ENCODE measurements at places on chromosomes 5 and 9.
A peak's percentile ranks its signal among the peaks of the same experiment; 100 is the strongest.

GRCh38 chr5:4873652-4874051, 266.5 kb upstream of the ADAMTS16 start:
- DNase-seq: no peak

DNA sequence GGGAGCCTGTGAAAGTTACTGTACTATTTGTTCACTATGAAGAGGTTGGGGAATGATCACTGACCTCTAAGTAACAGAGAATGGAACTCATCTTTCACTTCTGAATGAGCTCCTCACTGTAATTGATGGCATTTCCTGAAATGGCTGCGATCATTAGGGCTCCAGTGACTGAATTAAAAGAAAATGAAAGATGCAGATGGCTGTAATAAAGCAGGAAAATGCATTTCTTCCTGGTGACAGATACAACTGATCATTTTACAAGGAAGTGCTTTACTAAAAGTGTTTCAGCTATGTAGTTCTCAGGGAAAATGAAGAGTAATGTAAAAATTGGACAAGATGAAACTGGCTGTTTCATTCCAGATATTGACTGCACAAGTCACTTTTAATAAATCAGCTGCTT, 1200.6 kb upstream of the NUDT12 start:
- DNase-seq: no peak

DNA sequence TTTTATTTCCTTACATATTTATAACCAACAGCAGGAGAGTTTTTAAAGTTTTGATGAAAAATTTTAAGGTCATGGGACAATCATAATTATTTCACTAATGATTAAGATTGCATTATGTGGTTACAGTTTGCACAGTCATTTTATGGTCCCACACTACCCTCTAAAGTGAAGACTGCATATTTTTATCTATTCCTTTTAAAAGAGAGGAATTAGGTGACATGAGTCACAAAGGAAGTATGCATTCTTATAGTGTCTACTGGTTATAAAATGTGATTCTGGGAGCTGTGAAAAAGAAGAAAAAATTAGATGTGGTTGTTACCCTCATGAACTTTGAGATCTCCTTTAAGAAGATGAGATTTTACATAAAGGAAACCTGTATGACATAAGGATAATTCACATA, 87.9 kb upstream of the GRIA1 start:
- DNase-seq: no peak

- peak; percentile 83 for DNase-seq
These were observed 84.6 kb downstream of the DAB2IP start for GRCh38 chr9:121735793-121736770.

GRCh38 chr5:172772112-172772906, 1.3 kb upstream of the DUSP1 start:
- peak; percentile 97 for DNase-seq

- no peak for DNase-seq
These were observed 90.8 kb upstream of the IRX4 start for GRCh38 chr5:1973391-1974013.

GRCh38 chr9:82418334-82418733, 429.8 kb downstream of the SPATA31D1 start:
- DNase-seq: no peak

DNA sequence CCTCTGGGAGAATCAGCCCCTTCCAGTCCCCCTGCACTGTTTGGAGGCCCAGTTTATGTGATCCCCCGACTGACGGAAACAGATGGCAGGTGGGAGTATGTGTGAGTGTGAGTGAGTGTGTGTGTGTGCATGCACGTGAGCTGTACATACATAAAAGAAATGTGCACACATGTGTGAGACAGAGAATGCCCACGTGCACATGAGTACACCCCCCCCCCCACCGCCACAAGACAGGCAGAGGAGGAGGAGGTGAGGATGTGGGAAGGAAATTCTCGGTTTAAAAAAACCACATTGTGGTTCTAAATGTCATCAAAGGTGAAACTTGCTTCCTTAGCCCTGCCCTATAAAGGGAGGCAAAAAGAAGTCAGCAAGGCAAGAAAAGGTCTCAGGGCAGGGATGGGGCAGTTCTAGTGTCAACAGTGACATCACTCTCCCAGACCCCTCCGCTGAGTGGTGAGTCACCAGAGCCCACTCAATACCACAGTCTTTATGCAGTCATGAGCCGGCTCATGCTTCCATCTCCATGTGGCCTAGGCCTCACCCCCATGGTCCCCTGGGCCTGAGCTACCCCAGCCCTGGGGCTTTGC, 79.2 kb upstream of the HSPA9 start:
- DNase-seq: peak; percentile 32

GRCh38 chr9:93154293-93154903, 20.3 kb upstream of the NINJ1 start:
- DNase-seq: no peak

DNA sequence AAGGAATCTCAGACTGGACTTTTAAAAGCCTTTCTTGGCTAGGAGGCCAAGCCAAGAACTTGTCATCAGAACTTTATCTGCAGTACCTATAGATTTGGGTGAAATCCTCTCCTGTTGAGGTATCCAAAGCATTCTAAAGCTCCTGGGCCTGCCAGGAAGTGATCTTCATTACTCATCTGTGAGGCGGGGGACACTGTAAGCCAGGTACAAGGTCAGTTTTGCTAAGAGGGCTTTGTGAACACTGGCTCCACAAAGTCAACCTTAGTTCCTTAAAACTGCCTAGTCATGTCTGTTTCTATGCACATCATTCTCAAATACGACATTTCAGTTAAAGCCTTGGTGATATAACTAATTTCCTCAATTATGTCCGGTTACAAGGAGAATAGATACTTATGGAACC, 236.7 kb downstream of the PIK3R1 start:
- no peak for DNase-seq

GRCh38 chr5:162128117-162128516, 60.5 kb downstream of the GABRG2 start:
- DNase-seq: no peak

DNA sequence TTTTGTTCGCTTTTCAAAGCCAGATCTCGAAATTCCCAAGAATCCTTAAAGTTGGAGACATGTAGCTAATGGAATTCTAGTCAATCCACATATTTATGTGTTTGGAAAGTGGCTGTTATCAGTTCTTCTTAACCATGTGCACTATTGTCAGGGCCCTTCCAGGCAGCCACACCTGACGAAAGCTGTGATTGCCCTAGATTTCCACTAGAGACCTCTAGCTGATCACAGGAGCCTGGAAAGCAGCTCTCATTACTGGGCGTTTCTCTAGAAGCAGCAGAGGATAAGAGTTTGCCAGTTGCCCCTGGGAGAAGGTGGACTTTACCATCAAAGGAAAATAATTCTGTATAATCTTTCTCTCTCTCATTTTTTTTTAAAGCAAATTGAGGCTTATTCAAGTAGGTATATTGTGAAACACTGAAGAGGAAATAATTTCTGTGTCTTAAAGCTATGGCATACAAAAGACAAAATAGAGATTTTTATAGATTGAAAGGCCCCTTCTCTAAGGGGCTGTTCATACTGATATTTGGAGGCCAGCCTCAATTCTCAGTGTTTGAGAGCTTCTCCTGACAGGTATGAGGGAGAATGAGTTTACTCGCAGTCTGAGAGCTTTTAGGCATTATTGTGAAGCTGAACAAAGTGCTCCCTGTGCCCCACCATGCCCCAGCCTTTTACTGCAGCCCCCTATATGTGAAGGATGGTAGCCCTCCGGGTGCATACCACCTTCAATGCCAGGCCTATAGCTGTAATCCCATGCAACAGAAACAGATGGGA, 405.4 kb upstream of the ACTBL2 start:
- DNase-seq: peak; percentile 60

- DNase-seq: no peak
These were observed 51.1 kb downstream of the MAST4 start for GRCh38 chr5:66647146-66647856.

DNA sequence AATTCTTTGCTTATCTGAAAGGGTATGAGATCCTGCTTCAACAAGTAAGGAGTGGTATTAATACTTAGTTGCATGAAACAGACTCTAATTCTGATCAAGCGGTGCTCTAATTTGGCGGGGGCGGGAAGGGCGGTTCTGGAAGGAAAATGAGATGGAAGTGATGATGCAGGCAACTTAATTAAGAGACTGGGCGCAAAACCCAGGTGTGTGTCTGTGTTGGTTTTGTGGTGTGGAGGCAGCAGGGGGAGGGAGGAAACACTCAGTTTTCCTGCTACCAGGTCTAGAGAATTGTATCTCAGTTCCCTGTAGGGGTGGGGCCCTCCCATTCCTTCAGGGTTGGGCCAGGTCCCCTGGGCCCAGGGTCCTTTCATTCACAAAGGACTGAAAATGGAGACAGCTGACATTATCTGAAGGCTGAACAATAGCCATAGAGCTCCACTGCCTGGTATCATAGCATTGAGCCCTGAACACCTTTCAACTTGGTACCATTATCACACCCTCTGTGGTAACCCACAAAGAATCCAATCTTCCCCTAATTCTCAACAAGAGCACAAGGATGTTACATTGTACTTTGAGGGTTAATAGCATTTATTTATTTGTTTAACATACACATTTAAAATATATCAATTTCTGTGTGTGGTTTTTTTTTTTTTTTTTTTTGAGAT, 17.2 kb upstream of the C5orf47 start:
- DNase-seq: no peak

DNA sequence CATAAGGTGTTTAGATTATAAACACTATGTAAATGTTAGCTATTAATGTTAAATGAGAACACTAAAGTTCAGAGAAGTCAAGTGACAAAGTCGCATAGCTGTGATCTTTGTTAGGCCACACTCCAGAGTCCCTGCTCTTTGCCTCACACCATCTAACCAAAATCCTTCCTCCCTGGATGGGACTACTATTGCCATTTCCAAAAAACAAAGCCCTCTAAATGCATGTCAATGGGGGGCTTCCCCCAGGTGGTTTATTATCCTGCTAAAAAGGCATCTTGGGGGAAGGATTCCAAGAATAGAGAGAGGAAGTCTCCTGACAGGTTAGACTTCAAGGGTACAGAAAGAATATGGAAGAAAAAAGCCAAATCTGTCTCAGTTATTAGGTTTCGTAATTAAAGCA, 10.4 kb downstream of the NR6A1 start:
- no peak for DNase-seq

DNA sequence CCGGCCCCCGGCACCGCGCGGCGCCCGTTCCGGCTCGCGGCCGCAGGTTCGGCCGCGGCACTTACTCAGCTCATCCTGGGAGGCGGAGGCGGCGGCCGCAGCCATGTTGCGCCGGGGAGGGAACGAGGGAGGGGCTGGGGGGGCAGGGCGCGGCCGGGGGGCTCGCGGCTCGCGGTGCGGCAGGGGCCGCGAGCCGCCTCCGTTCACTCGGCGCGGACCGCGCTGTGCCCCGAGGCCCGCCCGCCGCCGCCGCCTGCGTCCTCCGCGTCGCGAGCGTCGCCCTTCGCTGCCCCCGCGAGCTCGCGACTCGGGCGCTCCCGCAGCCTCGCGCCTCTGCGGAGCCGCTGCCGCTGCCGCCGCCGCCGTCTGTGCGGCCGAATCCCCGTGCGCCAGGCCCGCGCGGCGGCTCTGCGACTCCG, 735 bp downstream of the ECPAS start:
- DNase-seq: peak; percentile 56

DNA sequence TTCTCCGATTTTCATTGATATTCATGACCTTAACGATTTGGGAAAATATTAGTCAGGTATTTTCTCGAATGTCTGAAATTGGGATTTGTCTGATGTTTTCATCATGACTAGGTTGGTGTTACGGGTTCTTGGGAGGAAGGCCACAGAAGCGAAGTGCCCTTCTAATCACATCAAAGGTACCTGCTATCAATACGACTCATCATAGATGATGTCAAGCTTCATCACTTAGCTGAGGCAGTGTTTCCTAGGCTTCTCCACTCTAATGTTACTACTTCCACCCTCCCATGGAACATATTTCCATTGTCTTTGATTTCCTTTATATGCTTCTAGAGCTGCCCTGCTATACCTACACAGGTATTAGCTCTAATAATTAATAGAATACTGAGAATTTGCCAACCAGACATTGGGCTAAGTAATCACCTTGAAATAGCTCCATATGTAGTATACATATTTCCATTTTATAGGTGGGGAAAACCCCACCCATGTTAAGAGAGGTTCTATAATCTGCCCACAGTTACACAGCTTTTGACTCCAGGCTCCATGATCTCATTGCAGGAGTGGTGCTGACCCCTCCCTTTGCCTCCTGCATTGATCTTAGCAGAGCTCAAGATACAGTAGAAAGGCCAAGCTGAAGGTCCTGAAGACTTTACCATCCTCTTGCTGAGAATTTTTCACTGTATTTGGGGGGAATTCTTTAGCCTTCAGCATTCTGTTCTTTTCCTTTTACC, 238.6 kb upstream of the ADAMTSL1 start:
- DNase-seq: no peak

DNA sequence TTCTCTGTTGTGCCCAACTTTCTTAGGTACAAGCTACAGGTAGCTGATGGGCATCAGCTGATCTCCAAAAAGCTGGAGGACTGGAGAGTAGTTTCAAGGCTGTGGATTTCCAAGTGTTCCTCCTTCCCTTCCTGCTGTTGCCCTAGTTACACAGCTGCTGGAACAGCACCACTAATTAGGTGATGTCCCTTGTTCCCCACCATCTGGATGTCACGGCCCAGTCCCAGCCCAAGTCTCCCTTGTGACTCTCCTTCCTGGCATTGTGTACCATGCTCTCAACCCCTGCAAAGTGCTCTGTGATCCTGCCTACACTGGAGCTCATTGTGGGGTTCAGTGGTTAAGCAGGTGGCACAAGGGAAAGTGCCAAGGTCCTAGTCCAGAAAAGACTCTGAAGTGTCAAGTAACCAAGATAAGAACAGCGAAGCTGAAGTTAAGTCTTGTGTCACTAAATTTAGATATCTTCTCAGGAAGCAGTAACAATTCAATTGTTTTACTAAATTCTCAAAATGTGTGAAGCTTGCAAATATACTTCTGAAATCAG, 604.5 kb downstream of the ISL1 start:
- no peak for DNase-seq

GRCh38 chr5:121979691-121980090, 17.9 kb downstream of the SRFBP1 start:
- no peak for DNase-seq

- DNase-seq: no peak
These were observed 15.8 kb upstream of the RNU6ATAC start for GRCh38 chr9:134179918-134180785.

DNA sequence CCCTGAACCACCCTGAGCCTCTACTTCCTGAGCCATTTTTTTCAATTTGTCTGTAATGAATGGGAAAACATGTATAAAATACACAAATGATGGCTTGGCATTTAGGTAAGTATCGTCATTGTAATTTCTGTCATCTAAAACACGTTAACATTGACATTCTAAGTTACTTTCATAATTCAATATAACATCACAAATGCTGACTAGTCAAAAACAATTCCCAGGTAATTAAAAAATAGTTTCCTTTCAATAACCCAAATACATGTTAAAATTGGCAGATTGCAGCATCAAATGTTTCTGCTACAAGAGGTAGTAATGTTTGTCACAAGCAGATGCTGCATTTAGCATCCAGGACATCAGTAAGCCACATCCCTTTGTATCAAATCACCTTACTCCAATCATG, 776.4 kb downstream of the KCTD16 start:
- DNase-seq: no peak
